Activated B cell treated with CpG ODN at 0.5 μM for 24 hours (primary cell): ENCODE measurements at places on chromosomes 7 and 10. TPM values are rescaled to one million over a fixed set of nuclear protein-coding genes. Genes with fewer than 3 reads are reported as not detected.

DNA sequence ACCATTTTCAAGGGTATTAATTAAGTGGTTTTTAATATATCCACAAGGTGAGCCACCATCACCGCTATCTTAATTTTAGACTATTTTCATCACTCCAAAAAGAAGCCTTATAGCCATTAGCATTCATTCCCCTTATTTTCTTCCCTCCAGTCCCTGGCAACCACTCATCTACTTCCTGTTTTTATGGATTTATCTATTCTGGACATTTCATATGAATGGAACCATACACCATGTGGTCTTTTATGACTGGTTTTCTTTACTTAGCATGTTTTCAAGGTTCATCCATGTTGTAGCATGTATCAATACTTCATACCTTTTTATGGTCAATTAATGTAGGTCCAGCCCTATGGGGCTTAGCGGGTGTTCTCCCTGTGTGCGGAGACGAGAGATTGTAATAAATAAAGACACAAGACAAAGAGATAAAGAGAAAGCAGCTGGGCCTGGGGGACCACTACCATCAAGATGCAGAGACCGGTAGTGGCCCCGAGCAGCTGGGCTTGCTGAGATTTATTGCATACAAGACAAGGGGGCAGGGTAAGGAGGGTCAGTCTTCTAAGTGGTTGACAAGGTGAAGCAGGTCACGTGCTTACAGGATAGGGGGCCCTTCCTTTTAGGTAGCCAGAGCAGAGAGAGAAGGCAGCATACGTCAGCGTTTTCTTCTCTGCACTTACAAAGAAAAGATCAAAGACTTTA is 14.6 kb downstream of the WBP1L start:
- H3K4me1 ChIP-seq = peaks cover 28% of the 10 kb centered on the region
- H3K27ac ChIP-seq = no peak overlapping the region
- DNase-seq = no peak
- peaks cover 35% of the 10 kb centered on the region for H3K36me3 ChIP-seq
- no peak overlapping the region for H3K4me3 ChIP-seq

GRCh38 chr7:155555116-155555695 is 8.8 kb upstream of the CNPY1 start:
- DNase-seq = no peak
- H3K27me3 ChIP-seq = peaks cover 9% of the 10 kb centered on the region
- H3K4me3 ChIP-seq = no peak overlapping the region
- no peaks in the 10 kb centered on the region for H3K4me1 ChIP-seq

The NUTM2A gene
- total RNA-seq = 1.0 and 1.3 TPM in 2 replicates

- no peak overlapping the region for H3K27ac ChIP-seq
- H3K4me1 ChIP-seq = peaks cover 4% of the 10 kb centered on the region
- H3K4me3 ChIP-seq = no peak overlapping the region
- DNase-seq = no peak
- H3K36me3 ChIP-seq = no peaks in the 10 kb centered on the region
- H3K27me3 ChIP-seq = peaks cover 23% of the 10 kb centered on the region
These were observed 1.2 kb upstream of the FAM241B start for GRCh38 chr10:69628891-69629290.

DNA sequence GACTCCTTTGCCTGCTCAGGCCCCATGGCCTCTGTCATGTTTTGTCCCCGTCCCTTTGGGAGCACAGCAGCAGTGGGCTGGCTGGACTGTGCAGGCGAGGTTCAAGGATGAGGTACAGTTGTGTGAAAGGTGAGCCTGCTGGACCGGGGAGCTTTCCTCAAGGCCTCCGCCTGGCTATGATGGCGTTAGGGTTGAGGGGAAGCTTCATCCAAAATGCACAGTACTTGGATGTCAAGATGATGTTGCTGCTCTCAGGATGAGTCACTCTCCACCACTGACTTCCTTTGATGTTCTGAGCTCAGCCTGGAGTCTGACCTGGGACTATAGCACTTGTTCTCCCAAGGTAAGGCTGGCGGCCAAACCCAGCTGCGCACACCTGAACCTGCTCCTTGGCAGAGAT is 152.7 kb upstream of the SHH start:
- H3K27ac ChIP-seq = no peak overlapping the region
- H3K4me3 ChIP-seq = no peak overlapping the region
- H3K27me3 ChIP-seq = no peaks in the 10 kb centered on the region
- no peaks in the 10 kb centered on the region for H3K4me1 ChIP-seq

- no peak overlapping the region for H3K27ac ChIP-seq
- H3K36me3 ChIP-seq = no peaks in the 10 kb centered on the region
- H3K4me1 ChIP-seq = no peaks in the 10 kb centered on the region
- H3K27me3 ChIP-seq = no peaks in the 10 kb centered on the region
These were observed 191.3 kb upstream of the PTPRZ1 start for GRCh38 chr7:121681700-121682099.

- no peak overlapping the region for H3K4me3 ChIP-seq
- no peak for DNase-seq
- H3K27ac ChIP-seq = peak overlapping the region; percentile 85
These were observed 15.6 kb downstream of the CALCR start for GRCh38 chr7:93558705-93559614.

The ELOVL3 gene
- not detected in 2 replicates for total RNA-seq

- peak overlapping the region; percentile 83 for H3K27ac ChIP-seq
- H3K4me1 ChIP-seq = peaks cover 75% of the 10 kb centered on the region
- H3K36me3 ChIP-seq = peaks cover 46% of the 10 kb centered on the region
These were observed 48.2 kb downstream of the ARMH3 start for GRCh38 chr10:102007796-102008195.

The WDFY4 gene
- 480 and 488 TPM in 2 replicates for total RNA-seq

- H3K27me3 ChIP-seq = peaks cover 2% of the 10 kb centered on the region
- no peak overlapping the region for H3K4me3 ChIP-seq
- H3K4me1 ChIP-seq = no peaks in the 10 kb centered on the region
- no peak overlapping the region for H3K27ac ChIP-seq
These were observed 82.1 kb downstream of the PDGFA start for GRCh38 chr7:437329-438251.

The AKR1C4 gene
- not detected in 2 replicates for total RNA-seq

- H3K27ac ChIP-seq = no peak overlapping the region
- no peaks in the 10 kb centered on the region for H3K36me3 ChIP-seq
- no peak overlapping the region for H3K4me3 ChIP-seq
- H3K27me3 ChIP-seq = no peaks in the 10 kb centered on the region
These were observed 12.8 kb downstream of the OR2F1 start for GRCh38 chr7:143967398-143967797.

- H3K27me3 ChIP-seq = peaks cover 9% of the 10 kb centered on the region
- no peak overlapping the region for H3K27ac ChIP-seq
- H3K4me1 ChIP-seq = no peaks in the 10 kb centered on the region
- no peak overlapping the region for H3K4me3 ChIP-seq
- DNase-seq = no peak
- H3K36me3 ChIP-seq = no peaks in the 10 kb centered on the region
These were observed 48.4 kb downstream of the PRR15 start for GRCh38 chr7:29611941-29612544.

DNA sequence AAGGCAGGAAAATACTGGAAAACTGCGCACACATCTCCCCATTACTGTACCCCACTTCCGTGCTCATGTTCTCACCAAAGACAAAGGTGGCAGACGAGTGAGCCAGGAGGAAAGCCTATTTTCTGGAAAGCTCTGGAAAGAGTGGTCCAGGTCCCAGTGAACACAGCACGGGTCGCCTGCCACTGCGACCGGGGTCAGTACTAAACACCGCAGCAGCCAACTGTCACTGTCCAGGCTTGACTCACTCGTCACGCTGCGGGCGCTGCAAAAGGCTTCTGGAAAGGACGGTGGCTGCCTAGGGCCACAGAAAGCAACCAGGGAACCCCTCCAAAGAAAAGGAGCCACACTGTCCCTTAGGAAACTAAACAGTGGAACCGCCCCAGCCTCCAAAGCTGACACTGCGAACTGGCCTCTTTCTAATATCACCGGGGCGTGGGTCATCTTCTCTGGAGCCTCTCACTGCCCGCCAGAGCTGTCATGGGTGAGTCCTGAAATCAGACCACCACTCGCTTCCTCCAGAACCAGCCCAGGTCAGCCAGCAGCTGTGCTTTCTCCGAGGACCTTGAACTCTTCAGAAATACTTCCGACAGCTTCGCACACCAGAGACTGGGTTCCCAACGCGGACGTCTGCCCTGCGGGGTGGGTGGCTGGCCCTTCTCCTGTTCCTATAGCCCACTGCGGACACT is 4.0 kb downstream of the RADIL start:
- H3K27me3 ChIP-seq = peaks cover 23% of the 10 kb centered on the region
- no peak overlapping the region for H3K4me3 ChIP-seq
- H3K4me1 ChIP-seq = peaks cover 12% of the 10 kb centered on the region
- DNase-seq = no peak
- no peak overlapping the region for H3K27ac ChIP-seq

The SLC18A3 gene
- not detected in 2 replicates for total RNA-seq

- peaks cover 45% of the 10 kb centered on the region for H3K4me1 ChIP-seq
- DNase-seq = peak; percentile 31
- peak overlapping the region; percentile 85 for H3K4me3 ChIP-seq
- no peaks in the 10 kb centered on the region for H3K36me3 ChIP-seq
- H3K27me3 ChIP-seq = peaks cover 47% of the 10 kb centered on the region
These were observed 2.3 kb downstream of the IGF2BP3 start for GRCh38 chr7:23467806-23468525.

DNA sequence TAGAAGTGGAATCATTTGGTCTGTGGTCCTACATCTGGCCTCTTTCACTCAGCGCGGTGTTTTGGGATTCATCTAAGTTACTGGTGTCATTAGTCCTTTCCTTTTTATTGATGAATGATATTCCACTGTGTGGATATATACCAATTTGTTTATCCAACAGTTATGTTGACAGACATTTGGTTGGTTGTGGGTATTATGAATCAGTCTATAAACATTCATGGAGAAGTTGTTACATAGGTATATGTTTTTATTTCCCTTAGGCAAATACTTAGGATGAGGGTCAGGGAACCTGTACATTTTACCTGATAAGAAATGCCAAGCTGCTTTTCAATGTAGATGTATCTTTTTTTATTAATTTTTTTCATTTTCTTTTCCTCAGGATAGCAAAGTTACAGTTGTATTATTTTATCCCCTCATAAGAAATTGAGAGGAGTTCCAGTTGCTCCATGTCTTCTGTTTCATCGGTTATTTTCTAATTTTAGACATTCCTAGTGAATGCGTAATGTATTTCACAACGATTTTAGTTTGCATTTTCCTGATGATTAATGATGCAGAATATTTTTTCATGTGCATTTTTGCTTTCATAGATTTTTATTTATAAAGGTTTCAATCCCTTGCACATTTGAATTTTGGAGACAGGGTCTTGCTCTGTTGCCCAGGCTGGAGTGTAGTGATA is 203.8 kb upstream of the SH2B2 start:
- no peak for DNase-seq
- no peaks in the 10 kb centered on the region for H3K27me3 ChIP-seq
- H3K36me3 ChIP-seq = peaks cover 28% of the 10 kb centered on the region
- H3K4me3 ChIP-seq = no peak overlapping the region

The MSRB2 gene
- total RNA-seq = 4.1 and 4.6 TPM in 2 replicates

DNA sequence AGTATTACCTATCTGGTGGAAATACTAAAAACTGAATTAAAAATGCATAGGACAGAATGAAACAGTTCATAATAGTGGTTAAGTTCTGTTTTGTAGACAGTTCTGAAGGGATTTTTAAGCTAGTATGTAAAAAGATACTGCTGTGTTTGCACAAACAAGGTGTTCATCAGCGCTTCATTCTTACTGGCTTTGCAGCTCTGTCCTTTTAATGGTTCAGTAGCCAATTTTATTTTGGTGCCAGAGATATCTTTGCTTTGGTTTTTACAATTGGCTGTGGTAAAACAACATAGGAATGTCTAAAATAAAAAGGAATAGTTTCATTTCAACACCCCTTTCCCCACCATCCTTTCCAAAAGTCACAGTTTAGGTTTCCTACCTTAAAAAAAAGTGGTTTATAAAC is 33.0 kb downstream of the STAM start:
- DNase-seq = no peak
- no peaks in the 10 kb centered on the region for H3K27me3 ChIP-seq
- H3K27ac ChIP-seq = no peak overlapping the region
- peaks cover 12% of the 10 kb centered on the region for H3K36me3 ChIP-seq
- H3K4me3 ChIP-seq = no peak overlapping the region

- H3K36me3 ChIP-seq = no peaks in the 10 kb centered on the region
- no peak overlapping the region for H3K4me3 ChIP-seq
- no peaks in the 10 kb centered on the region for H3K4me1 ChIP-seq
These were observed 57.3 kb downstream of the TCF7L2 start for GRCh38 chr10:113007343-113007771.

GRCh38 chr7:9407816-9408215 is 974.4 kb downstream of the NXPH1 start:
- no peak for DNase-seq
- H3K27ac ChIP-seq = no peak overlapping the region
- no peaks in the 10 kb centered on the region for H3K36me3 ChIP-seq
- H3K4me1 ChIP-seq = no peaks in the 10 kb centered on the region
- no peak overlapping the region for H3K4me3 ChIP-seq
- H3K27me3 ChIP-seq = no peaks in the 10 kb centered on the region

- H3K36me3 ChIP-seq = peaks cover 63% of the 10 kb centered on the region
- H3K27me3 ChIP-seq = no peaks in the 10 kb centered on the region
- H3K4me3 ChIP-seq = no peak overlapping the region
- peak overlapping the region; percentile 36 for H3K27ac ChIP-seq
- no peak for DNase-seq
These were observed 7.8 kb downstream of the WIPI2 start for GRCh38 chr7:5197811-5198210.

The PON1 gene
- total RNA-seq = not detected in 2 replicates

DNA sequence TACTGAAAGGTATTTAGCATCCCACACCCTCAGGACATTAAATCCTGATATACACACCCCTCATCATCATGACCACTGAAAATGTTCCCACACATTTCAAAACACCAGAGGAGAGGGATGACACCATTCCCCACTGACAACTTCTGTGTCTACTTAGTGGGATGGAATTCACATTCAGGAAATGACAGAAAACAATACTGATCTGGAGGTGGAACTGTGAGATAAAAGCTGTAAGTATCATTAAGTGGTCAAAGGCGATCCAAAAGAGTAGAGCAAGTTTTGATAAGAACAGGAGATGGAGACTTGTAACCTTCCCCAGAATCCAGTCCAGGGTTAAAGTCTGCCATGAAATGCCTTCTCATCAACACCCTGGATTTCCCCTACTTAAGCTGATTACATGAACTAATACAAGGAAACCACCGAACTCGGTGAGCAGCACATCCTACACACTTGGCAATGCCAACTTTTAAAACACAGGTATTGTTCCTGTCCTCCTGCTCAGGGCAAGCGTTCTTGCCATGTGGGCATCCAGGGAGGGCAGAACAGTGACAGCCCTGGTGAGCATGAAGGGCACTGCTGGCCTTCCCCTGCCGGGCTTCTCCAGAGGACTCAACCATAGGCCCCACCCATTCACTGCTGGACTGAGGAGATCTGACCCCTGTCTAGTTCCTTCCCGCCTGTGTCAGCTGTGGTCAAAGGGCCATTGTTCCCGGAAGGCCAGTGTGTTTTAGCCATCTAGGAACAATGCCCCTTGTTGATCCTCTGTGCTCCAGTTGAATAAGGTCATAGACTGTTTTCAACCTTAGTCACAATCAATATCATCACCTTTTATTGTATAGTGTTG is 85.0 kb downstream of the SGMS1 start:
- no peaks in the 10 kb centered on the region for H3K36me3 ChIP-seq
- H3K27ac ChIP-seq = peak overlapping the region; percentile 70
- peak overlapping the region; percentile 38 for H3K4me3 ChIP-seq
- H3K27me3 ChIP-seq = no peaks in the 10 kb centered on the region
- H3K4me1 ChIP-seq = peaks cover 55% of the 10 kb centered on the region

GRCh38 chr7:128274884-128275603 is 34.0 kb downstream of the LEP start:
- DNase-seq = no peak
- no peak overlapping the region for H3K4me3 ChIP-seq
- H3K27me3 ChIP-seq = peaks cover 13% of the 10 kb centered on the region
- H3K36me3 ChIP-seq = peaks cover 2% of the 10 kb centered on the region
- H3K27ac ChIP-seq = no peak overlapping the region
- peaks cover 3% of the 10 kb centered on the region for H3K4me1 ChIP-seq

GRCh38 chr7:97819161-97819560 is 53.0 kb downstream of the ASNS start:
- no peak overlapping the region for H3K27ac ChIP-seq
- DNase-seq = no peak
- H3K4me1 ChIP-seq = no peaks in the 10 kb centered on the region
- H3K4me3 ChIP-seq = no peak overlapping the region

The GNG11 gene
- total RNA-seq = 2.4 and 2.6 TPM in 2 replicates
